ENCODE measurements at places on chromosomes 2 and 18.

DNA sequence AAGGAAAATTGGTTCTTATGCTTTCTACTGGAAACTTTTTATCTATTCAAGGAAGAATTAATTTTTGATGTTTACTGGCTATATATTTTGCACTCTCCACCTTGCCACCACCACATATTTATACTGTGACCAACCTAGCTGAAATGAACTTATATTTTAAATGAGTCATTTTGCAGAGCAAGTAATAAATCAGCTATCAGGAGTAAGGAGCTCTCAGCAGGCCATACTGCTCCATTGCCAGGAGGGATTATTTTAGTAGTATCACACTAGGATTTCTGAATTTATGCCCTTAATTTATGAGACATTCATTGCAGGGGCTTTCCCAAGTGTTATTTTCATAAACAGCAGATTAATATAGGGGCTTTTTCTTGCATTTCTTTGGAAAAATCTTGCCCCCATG lies 125.8 kb upstream of the CYP1B1 start:
- no peak for DNase-seq

DNA sequence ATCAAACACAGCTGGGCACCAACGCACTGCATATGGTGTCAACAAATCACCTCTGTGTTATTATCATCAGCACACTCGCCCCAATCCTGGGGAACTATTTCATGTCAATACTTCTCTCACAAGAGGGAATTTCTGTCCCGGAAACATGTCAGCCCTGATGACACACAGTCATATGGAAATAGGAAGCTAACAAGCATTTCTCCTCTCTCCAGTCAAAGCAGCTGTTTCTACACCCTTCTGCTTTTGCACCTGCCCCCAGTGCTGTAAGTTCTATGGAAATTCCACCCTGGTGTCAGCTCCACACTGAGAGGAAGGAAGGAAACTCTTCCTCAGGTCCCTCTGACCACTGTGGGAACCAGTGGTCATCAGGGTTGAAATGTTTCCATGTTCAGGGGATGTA lies 447.6 kb upstream of the ID2 start:
- DNase-seq = no peak

GRCh38 chr2:82968358-82968757 lies 1490.7 kb downstream of the SUCLG1 start:
- DNase-seq = no peak

- DNase-seq = no peak
Observed at GRCh38 chr2:46131-46470, 204 bp downstream of the FAM110C start.

DNA sequence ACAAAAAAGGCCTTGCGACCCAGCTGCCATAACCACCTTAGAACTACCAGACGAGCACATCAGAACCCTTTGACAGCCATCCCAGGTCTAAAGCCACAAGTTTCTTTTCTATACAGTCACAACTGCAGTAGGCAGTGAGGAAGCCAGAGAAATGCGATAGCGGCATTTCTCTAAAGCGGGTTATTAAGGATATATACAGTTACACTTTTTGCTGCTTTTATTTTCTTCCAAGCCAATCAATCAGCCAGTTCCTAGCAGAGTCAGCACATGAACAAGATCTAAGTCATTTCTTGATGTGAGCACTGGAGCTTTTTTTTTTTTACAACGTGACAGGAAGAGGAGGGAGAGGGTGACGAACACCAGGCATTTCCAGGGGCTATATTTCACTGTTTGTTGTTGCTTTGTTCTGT lies 48.8 kb downstream of the FEZ2 start:
- no peak for DNase-seq

- DNase-seq = no peak
Observed at GRCh38 chr2:113166187-113166645, 7.6 kb upstream of the PSD4 start.

- no peak for DNase-seq
Observed at GRCh38 chr2:85009019-85009618, 38.2 kb downstream of the KCMF1 start.

- DNase-seq = no peak
Observed at GRCh38 chr2:145985517-145985916, 1465.6 kb upstream of the ZEB2 start.

GRCh38 chr2:27249159-27249890 lies 13.5 kb downstream of the SLC30A3 start:
- no peak for DNase-seq

DNA sequence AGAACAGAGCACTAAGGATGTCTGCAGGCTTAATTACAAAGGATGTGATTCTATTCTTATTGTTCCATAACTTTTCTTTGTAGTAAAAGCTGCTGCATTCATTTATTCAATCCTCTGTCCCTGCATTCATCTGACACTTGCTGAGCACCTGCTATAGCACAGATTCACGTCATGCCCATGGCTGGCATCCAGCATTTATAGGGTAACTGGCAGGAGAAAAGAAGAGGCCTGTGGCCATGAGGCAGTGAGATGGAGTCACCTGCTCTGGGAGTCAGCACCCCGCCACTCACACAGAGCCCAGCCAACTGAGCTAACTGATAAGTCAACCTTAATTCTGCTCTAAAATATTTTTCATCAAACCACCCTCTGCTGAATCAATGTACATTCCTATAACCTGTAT lies 18.3 kb upstream of the CDC42EP3 start:
- DNase-seq = no peak

GRCh38 chr18:44938720-44939665 lies 258.3 kb downstream of the SETBP1 start:
- DNase-seq = no peak

DNA sequence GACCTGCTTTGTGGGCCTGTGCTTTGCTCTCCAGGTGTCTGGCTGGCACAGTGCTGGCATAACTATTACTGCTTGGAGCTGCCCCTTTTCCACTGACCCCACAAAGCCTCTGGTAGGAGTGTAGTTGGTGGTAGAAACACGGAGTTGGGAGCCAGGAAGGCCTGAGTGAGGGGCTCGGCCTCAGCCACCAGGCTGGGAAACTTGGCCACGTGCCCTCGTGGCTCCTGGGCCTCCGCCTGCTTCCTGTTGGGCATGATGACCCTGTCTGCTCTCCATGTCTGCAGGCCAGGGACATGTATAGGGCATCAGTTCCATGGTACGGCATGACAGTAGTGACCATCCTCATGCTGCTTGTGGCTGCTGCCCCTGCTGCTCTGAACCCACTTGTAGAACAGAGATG lies 241.2 kb downstream of the FAM210A start:
- DNase-seq = no peak

GRCh38 chr2:64698668-64699444 lies 45.1 kb upstream of the SERTAD2 start:
- no peak for DNase-seq

All from stimulated activated CD4-positive, alpha-beta T cell treated with anti-CD3 and anti-CD28 coated beads, Interleukin-4, amount 100 ng/mL, for 24 hours (primary cell).